HL-60 (cell line): ENCODE measurements at places on chromosomes 2 and 18.

- DNase-seq: no peak
Observed at GRCh38 chr2:65368468-65368867, 63.9 kb downstream of the SPRED2 start.

- no peak for DNase-seq
Observed at GRCh38 chr18:79385326-79385707, 10.4 kb upstream of the NFATC1 start.

DNA sequence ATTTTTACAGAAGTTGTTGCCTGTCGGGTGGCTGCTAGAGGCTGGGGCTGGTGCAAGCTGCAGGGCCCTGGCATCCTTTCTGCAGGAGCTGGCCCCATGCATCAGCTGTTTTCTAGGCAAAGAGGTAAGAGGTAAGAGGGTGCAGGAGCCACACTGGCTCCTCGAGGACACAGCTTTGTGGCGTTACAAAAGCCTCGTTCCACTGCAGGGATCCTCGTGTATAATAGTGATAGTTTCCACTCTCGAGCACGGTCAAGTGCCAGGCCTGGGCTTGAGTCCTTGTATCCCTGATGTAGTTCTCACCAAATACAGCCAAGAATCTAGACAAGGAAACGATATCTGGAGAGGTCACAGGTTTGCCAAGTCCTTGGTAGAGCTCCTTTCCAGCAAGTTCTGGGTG, 33.2 kb upstream of the FHOD3 start:
- DNase-seq: no peak

DNA sequence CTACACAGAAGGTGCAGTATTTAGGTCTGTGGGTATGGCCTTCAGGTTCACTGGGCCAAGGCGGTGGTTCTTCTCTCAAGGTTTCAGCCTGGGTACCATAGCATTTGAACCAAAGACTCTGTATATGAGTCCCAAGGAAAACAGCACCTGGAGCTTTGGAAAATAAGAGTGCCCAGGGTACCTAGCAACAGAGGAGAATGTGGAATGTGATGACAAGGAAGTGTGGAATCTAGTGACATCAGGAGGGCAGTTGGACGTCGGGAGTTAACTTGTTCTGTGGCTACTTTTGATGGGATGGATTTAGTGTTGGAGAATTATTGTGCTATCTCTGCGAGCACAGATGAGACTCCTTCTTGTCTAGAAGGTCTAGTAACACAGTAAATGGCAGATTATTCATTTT, 201.2 kb downstream of the NOL4 start:
- no peak for DNase-seq

DNA sequence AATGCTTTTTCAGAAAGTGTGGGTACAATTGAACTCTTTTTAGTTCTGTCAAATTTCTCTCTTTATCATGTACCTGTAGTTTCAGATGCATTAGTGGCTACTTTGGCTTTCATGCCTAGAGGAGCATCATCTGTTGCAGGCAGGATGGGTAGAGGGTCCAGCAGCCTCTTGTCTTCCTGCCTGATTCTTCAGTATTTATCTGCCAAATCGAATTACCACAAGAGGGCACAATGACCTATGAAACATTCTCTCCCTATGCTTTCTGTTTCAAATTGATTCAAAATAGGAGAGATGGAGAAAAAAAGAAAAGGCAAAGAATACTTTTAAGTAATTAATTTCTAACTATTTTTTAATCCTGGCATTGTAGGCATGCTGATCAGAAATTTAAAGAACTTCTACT, 477.2 kb downstream of the TRIB2 start:
- no peak for DNase-seq

GRCh38 chr2:75153221-75153620, 46.1 kb downstream of the TACR1 start:
- no peak for DNase-seq

- DNase-seq: peak; percentile 6
Observed at GRCh38 chr2:191222507-191222906, 22.7 kb upstream of the MYO1B start.

DNA sequence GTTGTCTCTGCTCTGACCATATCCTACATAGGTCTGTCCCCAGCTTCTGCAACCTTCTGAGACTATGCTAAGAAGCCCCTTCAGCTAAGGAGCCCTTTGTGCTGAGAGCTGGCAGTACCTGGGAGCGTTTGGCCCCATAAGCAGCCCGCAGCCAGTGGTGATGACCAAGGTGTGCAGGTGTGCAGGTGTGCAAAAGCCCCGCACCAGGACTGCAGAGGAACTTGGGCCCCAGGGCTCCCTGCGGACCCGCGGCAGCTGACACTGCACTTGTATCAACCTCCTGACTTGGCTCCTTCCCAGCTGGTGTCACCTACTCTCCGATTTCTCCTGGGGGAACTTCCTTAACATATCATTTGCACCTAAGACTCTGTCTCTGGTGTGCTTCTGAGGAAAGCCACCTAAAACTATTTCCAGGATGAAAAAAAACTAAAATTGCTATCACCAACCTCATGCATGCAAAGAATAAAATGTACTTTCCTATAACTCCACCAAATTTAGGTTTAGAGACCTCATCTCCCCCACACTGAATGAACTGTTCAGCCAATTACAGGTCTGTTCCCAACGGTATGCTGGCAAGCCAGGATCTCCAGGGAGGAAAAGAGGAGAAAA, 16.1 kb upstream of the GNAL start:
- DNase-seq: no peak

DNA sequence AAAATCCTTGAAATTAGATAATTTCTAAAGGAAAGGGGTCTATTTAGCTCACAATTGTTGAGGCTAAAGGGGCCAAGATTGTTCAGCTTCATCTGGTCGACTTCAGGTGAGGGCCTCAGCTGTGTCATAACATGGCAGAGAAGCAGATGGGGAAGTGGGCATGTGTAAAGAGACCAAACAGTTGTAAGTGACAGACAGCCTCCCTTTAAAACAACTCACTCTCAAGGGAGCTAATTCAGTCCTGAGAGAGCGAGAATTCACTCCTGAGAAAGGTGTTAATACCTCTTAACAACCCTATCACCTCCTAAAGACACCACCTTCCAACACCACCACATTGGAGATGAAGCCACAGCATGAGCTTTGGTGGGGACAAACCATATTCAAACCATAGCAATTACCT, 62.4 kb downstream of the KCMF1 start:
- DNase-seq: peak; percentile 38

GRCh38 chr2:155747531-155747930, 585.0 kb downstream of the NR4A2 start:
- DNase-seq: no peak

GRCh38 chr2:85936421-85937068, 47.8 kb upstream of the ST3GAL5 start:
- no peak for DNase-seq

- peak; percentile 33 for DNase-seq
Observed at GRCh38 chr2:196696423-196697079, 57.0 kb downstream of the CCDC150 start.

GRCh38 chr2:60446413-60447267, 106.8 kb downstream of the BCL11A start:
- DNase-seq: no peak

GRCh38 chr2:61220768-61221167, 58.8 kb downstream of the C2orf74 start:
- DNase-seq: no peak

DNA sequence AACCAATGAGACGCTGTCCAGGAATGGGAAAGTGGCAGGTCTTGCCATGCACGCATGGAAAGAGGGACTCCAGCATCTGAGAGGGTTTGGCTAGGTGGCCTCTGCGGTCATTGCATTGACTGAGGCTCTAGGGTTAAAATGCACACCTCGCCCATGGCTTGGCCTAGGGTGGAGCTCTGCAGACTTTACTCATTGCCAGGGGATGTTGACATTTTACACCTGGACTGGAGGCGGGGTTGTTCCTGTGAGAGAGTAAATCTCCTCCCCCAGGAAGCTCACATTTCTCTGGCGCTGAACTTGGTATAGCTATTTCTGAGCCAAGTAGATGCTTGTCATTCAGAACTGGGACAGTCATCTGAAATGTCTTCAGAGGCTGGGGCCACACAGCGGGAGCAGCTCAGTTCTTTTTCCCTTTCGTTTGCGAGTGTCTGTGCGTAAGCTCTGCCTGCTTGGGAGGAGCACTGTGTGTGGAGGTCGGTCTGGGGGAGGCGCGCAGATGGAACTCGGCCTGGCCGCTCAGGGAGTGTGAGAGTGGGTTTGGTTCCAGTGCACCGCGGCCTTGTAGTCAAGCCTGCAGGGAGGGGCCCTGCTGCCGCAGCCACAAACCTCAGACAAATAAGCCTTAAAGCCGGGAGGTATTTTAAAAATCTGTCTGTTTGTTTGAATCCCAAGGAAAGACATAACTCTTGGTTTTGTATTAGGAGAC, 76.5 kb downstream of the LPIN1 start:
- no peak for DNase-seq

- DNase-seq: no peak
Observed at GRCh38 chr18:9913151-9913525, 678 bp upstream of the VAPA start.

DNA sequence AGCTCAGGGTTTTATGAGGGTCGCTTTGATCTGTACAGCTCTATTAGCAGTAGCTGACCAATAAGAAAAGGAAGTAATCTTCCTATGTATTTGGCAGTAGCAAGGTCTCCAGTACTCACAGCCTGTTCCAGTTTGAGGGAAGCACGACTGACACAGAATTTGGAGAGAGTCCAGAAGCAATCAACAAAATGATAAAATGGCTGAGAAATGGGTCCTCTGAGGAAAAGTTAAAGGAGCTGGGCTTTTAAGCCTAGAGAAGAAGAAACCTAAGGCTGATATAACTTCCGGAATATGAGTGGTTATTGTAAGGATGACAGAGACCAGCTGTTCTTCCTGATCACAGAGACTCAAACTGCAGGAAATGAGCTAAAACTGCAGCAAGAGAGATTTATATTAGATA, 382.8 kb downstream of the GPD2 start:
- DNase-seq: no peak

- no peak for DNase-seq
Observed at GRCh38 chr2:201383136-201383535, 26.0 kb upstream of the FLACC1 start.

- DNase-seq: no peak
Observed at GRCh38 chr2:218295029-218295428, 2.7 kb upstream of the TMBIM1 start.

- DNase-seq: no peak
Observed at GRCh38 chr2:85275984-85276540, 51.7 kb downstream of the TGOLN2 start.

GRCh38 chr2:241680827-241681599, 5.6 kb downstream of the DTYMK start:
- DNase-seq: no peak

GRCh38 chr2:36357847-36358659, 2.5 kb downstream of the CRIM1 start:
- no peak for DNase-seq

- DNase-seq: peak; percentile 47
Observed at GRCh38 chr2:28557389-28558131, 61.7 kb downstream of the PLB1 start.

- DNase-seq: peak; percentile 68
Observed at GRCh38 chr2:105789745-105790460, 45.2 kb downstream of the NCK2 start.
